ENCODE measurements at places on chromosomes 3 and 15.

GRCh38 chr3:13012221-13012691, 61.0 kb downstream of the IQSEC1 start:
- DNase-seq = no peak

DNA sequence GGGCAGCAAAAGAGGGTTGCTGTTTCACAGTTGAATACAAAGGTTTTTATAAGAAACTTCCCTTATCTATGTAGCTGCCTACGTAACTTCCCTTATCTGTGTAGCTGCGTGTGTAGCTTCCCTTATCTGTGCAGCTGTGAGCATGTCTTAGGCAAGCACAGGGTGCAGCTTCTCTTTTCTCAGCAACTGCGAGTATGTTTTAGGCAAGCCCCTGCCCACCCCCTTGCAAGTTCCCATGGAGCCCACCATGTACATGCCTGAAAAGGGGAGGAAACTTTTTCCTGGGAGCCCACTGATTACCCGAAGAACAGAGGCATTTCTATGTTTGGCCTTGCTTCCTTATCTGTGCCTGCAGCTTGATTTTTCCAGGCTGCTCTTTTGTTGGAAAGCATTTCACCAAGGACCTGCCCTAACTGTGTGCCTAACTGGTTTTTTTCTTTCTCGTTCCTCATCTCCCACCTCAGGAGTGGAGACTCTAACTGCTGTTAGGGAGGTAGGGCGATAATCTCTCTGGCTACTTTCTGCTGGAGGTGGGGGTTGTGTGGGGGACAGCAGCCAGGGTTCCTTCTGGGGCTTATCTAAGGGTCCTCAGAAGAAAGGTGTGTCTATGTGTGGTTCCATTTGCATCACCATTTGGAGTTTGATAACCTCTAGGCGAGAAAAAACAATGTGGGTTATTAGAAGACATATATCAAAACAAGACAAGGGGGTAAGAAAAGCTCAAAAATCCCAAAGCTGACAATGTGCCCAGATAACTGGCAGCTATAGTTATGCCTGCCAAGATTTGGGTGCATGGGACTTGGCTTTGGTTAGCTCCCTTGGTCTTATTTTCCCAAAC, 26.0 kb downstream of the SORD start:
- no peak for DNase-seq

GRCh38 chr15:47288794-47289193, 428.5 kb upstream of the SEMA6D start:
- DNase-seq = peak; percentile 97

- DNase-seq = no peak
Measured at GRCh38 chr15:87735522-87735921, 521.0 kb downstream of the NTRK3 start.

All from NCI-H82 (cell line).